ENCODE measurements at places on chromosomes 4 and X.

- no peak for DNase-seq
Observed at GRCh38 chr4:39362827-39363226, 3.3 kb downstream of the RFC1 start.

DNA sequence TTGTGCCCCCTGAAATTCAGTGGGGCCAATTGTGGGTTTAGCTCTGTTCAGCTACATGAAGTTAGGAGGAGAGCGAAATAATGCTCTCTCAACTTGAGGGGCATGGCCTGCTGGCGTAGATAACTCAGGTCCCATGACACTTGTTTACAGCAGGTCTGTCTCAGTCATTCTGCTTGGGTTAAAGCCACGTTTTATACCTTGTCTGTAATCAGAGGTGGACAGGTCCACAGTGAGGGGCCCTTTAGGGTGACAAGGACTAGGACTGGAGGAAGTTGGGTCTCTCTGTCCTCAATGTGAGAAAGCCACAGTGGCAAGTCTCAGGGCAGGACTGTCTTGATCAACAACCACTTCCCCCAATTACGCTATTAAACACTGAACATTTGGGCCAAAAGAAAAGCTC, 49.0 kb downstream of the PDHA1 start:
- DNase-seq = no peak

- no peak for DNase-seq
Observed at GRCh38 chr4:100372432-100372831, 145.4 kb downstream of the EMCN start.

DNA sequence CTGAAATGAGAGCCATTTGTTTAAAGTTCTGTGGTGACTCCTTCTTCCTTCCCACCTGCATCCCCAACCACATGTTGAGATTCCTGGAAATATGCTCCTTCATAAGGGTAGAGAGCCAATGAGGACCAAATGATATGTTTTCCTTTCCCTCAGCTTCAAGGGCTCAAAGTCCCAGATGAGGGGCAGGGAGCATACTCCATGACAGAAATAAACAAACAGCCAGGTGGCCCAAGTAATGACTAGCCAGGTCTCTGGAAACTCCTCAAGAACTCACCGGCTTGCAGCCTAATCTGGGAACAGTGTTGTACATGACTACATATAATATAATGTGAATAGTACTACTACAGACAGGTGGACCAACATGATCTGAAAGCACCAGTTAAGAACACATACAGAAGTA, 392.3 kb downstream of the PACRGL start:
- no peak for DNase-seq

GRCh38 chr4:8345053-8345945, 75.7 kb downstream of the HTRA3 start:
- DNase-seq = no peak

GRCh38 chr4:6929812-6930464, 20.3 kb downstream of the TBC1D14 start:
- DNase-seq = no peak

- no peak for DNase-seq
Observed at GRCh38 chr4:14182148-14182547, 554.6 kb upstream of the BOD1L1 start.

DNA sequence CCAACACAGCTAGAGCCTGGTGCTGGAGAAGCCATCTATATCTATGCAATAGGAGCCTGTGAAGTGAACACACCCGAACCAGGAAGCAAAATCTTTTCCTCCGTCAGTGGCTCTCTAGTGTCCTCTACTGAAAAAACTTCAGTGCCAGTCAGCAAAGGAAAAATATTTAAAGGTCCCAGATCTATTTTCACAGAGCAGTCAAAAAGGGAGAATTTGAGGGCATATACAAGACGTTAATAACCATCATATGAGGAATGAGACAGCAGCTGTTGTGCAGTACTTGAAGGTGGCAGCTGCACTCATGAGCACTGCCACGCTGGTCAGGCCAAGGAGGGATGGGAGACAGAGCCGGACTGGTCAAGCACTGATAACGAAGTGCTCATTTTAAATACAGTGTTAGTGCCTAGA, 14.4 kb downstream of the MCUB start:
- DNase-seq = no peak

DNA sequence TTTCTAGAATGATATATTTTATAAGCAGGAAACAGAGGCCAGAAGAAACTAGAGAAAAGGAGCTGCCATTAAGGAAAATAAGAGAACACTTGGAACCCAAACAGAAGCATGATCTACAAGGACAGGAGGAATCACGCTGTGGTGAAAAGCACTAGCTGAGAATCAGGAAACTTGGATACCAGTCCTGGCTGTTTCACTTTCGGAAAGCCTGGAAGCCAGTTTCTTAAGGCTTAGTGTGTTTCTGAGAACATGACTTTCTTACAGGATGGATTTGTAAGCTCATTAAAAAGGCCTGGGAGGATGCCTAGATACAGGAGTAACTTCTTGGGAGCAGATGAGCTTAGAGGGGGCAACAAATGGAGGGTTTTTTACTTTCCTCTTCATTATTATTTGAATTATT, 36.9 kb downstream of the TLL1 start:
- DNase-seq = no peak

- no peak for DNase-seq
Observed at GRCh38 chrX:45900766-45901615, 644.2 kb downstream of the ZNF674 start.

DNA sequence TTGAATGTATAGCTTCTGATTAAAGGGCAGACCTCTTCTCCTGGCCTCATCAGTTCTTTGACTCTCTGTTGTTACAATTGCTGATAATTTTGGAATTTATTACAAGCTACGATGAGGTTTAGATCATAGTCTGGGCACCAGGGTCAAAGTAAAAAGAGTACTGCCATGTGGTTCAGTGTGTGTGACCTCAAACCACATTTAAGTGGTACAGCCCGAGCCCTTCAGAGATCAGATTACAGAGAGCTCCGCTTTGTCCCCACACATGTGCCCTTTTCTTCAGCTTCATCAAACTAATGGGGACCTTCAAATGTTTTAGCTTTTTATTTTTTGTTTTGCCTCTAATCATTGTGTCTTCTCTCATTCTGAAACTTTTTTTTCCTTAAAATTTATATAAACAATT, 37.1 kb downstream of the SPANXN2 start:
- DNase-seq = no peak

- peak; percentile 30 for DNase-seq
Observed at GRCh38 chrX:155612312-155613224, at the start of gene TMLHE. TMLHE (minus strand) TSS chrX:155612952; CDS start chrX:155545276, 67,676 bp downstream.

GRCh38 chrX:117455787-117456186, 660.8 kb downstream of the KLHL13 start:
- no peak for DNase-seq

DNA sequence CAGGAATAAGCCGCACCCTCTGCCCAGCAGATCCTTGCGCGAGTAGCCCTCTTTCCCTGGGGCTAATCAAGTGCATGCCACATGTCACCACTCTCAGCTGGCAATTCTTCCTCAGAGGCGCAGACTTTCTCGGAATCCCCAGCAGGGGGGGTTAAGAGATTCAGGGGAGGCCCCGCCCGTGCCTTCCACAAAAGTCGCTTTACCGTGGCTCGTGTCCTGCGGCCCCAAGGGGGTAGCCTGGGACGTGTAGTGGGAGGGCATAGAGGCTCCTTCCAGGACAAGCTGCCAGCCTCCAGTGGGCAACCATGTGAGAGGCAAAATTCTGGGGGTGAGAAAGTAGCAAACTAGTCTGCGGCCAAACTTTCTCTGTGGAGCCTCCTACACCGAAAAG, 652 bp downstream of the SRPX start:
- DNase-seq = no peak

DNA sequence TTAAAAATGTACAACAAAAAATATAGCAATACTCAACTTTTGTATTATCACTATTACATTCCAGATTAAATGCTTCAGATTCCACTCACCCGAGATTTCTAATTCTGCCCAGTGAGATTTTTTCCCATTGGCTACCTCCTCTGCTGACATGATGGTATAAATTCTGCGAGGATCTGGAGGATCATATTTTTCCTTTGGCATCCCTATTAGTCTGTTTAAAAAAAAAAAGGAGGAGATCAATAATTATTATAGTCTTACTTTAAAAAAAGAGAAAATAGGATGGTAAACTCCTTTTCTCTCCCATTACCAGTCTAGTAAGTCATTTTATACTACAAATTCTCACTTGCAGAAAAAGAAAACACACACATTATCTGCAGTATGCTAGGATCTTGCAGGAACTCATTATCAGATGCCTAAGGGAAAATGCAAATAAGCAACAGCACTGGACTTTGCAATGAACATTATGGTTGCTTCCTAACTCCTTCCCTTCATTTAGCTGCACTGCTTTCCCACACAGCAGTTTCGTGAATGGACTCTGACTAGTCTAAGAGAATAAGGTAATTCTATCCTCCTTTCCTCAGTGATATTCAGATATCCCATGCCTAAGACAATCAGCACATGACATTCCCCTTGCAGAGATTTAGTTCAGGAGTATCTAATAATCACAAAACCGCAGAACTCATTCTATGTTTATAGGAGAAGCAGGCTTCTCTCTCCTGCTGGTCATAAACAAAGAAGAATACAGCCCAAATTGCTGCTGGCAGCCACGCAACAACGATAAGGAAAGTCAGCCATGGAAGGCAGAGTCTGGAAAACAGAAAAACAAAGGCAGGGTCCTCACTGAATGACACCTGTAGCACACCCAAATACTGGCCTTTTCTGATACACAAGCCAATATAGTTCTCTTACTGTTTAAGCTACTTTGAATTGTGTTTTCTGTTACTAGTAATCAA, 42.7 kb downstream of the CNOT6L start:
- no peak for DNase-seq

- no peak for DNase-seq
Observed at GRCh38 chr4:122854447-122855352, 28.1 kb downstream of the FGF2 start.

GRCh38 chr4:18813771-18814170, 792.2 kb upstream of the LCORL start:
- no peak for DNase-seq

- peak; percentile 21 for DNase-seq
Observed at GRCh38 chr4:149933883-149934282, 118.2 kb upstream of the IQCM start.

GRCh38 chr4:111323496-111323895, 700.6 kb upstream of the PITX2 start:
- peak; percentile 68 for DNase-seq

GRCh38 chrX:13270360-13270759, 49.5 kb downstream of the ATXN3L start:
- DNase-seq = no peak

GRCh38 chr4:47222276-47222675, 190.9 kb downstream of the GABRB1 start:
- no peak for DNase-seq

DNA sequence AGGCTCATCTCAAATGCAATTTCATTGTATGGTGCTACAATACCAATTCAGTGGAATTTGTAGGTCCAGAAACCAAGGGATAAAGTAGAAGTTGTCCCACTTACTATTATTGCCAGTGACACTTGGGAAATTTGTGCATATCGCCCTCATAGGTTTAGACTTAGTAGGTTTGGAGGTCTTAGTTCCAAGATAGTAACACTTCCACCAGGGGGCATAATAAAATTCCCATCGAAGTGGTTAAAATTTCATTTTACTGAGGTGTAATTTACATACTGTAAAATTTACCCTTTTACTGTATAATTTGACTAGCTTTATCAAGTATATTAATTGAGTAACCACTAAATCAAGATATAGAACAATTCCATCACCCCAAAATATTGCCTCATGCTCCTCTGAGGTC, 174.6 kb downstream of the INPP4B start:
- no peak for DNase-seq

- peak; percentile 14 for DNase-seq
Observed at GRCh38 chr4:70833675-70834074, 6.0 kb downstream of the GRSF1 start.

DNA sequence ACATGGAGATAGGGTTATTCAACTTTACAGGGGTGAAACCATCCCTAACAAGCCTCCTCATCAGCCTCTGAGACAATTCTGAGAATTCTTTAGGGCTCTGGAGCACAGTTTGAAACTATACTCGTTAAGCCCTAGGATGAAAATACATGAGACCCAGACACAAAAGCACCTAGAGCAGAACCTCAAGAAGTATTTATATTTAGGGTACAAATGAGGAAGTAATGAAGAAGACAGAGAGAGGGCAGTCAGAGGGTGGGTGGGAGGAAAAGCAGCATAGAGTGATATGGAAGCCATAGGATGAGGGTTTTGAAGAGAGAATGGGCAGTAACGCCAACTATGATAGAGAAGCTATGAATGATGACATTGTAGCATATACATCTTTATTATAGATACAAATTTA, 250.3 kb downstream of the DCLK2 start:
- DNase-seq = no peak

GRCh38 chrX:127552571-127552970, 499.6 kb downstream of the ACTRT1 start:
- no peak for DNase-seq

DNA sequence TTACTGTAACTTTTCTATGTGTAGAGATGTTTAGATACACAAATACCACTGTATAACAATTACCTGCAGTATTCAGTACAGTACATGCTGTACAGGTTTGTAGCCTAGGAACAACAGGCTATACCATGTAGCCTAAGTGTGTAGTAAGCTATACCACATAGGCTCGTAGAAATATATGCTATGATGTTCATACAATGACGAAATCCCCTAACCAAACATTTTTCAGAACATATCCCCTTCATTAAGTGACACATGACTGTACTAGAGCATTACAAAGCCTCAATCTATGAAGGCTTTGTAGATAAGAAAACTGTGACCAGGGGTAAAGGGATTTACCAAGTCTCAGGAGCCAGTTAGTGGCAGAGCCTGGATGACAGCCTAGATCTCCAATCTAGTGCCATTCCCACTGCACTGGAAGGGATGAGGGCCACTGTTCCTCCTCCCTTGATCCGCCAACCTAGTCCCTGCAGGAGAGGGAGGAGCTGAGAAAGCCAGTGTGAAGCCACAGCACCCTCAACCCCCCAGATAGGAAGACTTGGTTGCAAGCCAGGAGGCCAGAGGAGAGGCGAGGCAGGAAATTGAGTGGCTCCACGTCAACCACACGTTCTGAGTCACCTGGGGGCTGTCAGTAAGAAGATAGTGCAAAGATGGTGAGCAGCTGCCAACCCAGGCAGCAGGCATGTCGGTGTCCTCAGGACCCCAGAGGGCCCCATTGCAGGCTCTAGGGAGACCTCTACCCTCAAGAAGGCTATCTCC, 227.7 kb downstream of the BCOR start:
- DNase-seq = no peak

GRCh38 chr4:128517739-128518510, 230.3 kb upstream of the PGRMC2 start:
- DNase-seq = peak; percentile 85

- DNase-seq = no peak
Observed at GRCh38 chr4:75048208-75048879, 115.4 kb downstream of the PARM1 start.
